ENCODE measurements at places on chromosomes 16 and 17.

DNA sequence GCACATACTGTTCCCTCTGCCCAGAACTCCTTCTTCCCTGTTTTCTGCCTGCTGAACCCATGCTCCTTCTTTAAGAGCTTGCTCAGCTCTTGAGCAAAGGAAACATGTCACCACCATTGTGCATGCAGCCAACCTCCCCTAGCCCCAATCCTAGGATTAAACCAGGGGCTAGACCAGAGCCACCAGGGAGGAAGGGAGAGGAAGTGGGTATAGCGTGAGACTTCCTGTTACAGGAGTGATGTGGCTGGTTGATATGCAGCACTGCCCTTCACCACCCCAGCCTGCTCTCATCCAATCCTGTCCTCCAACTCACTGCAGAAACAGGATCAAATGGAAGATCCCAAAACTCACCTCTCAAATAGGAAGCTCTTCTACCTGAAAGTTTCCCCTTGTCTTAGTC, 67.1 kb upstream of the CDH5 start:
- DNase-seq: no peak

GRCh38 chr17:80169784-80170500, at the start of gene CARD14:
CARD14 (plus strand) TSS chr17:80170030; CDS start chr17:80181439, 11,409 bp downstream.
- DNase-seq: no peak

GRCh38 chr16:31714903-31715504, 158.6 kb upstream of the ZNF267 start:
- no peak for DNase-seq

DNA sequence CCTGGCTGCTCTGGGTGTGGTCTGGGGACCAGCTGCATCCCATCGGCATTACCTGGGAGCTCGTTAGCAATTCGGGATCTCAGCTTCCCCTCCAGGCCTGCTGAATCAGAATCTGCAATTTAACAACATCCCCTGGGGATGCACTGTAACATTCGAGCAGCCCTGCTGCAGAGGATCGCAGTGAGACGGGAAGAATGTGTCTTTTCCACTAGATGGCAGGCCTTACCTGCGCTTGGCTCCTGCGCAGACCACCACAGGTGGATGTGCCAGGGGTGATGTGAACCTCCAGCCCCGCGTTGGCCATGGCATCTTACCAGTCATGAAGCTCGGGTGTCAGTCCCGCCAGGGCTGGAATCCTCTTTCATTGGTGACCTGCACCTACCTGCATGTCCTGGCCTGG, 209.9 kb downstream of the PRKCB start:
- DNase-seq: no peak

DNA sequence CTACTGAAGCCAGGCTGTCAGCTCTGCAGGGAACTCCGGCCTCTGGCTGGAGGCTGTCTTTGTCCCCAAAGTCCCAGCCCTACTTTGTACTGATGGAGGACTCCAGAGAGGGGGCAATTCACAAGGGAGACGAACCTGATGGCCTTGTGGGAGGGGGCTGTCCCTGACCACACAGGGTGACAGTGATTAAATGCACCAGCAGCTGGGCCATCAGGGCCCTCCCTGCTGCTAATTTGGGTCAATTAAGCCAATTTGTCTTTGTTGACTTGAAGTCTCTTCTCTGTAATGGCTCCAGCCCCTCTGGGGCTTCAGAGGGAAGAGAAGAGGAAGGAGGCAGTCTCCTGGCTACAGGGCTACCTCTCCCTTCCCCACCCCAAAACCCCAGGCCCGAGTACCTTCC, 22.0 kb downstream of the TMEM132E start:
- DNase-seq: no peak

GRCh38 chr16:9966569-9967157, 215.6 kb downstream of the GRIN2A start:
- DNase-seq: no peak

GRCh38 chr17:4499431-4500190, 930 bp downstream of the SPNS2 start:
- DNase-seq: peak; percentile 62

GRCh38 chr16:72875291-72876031, 172.5 kb downstream of the ZFHX3 start:
- no peak for DNase-seq

DNA sequence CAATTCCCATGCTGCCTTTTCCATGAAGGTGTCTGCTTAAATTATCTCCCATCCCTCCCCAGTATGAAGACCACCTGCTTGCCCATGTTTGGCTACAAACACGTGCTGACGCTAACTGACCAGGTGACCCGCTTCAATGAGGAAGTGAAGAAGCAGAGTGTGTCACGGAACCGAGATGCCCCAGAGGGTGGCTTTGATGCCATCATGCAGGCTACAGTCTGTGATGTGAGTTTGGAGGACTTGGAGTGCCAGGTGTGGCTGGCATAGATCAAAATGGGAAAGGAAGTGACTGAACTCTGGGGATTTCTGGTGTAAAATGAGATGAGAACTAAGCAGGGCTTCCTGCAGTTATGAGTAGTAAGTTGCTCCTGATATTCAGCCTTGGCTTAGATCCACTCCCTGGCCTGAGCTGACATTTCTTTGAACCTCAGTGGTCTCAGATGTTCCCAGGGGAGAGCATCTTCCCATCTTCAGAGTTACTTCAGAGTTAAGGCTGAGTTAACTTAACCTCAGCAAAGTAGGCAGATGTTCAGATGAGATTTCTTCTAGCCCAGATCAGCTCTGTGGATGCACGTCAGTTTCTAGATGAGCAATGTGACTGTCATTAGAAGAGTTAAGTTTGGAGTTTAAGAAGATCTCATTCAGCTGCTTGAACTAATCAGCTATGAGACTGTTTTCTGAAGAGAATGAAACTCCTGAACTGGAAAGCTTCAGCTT, 32.7 kb downstream of the ITGB3 start:
- no peak for DNase-seq

DNA sequence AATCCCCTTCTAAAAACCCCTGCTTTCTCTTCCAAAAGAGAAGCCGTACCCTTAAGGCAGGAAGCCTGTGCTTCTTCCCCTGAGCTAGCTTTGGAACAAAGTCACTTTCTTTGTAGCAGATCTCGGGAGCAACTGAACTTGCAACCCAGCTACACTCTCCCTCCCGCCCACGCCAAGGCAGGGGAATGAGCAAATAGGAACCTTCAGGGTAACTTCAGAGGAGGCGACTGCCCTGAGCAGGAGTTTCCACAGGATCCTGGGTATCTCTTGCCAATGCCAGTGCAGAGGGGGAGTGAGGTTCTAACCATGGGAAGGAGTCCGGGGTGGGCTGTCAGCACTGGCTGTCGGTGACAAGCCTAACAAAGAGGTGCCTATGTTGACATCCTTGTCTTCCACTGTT, 5.9 kb upstream of the PIRT start:
- no peak for DNase-seq

GRCh38 chr17:8826808-8827435, 27.8 kb upstream of the MFSD6L start:
- no peak for DNase-seq

GRCh38 chr17:57275071-57275764, 18.9 kb downstream of the MSI2 start:
- DNase-seq: no peak
